ENCODE measurements at places on chromosomes 12 and 14.

- DNase-seq: no peak
Observed at GRCh38 chr14:98069712-98070171, 1202.3 kb downstream of the BCL11B start.

DNA sequence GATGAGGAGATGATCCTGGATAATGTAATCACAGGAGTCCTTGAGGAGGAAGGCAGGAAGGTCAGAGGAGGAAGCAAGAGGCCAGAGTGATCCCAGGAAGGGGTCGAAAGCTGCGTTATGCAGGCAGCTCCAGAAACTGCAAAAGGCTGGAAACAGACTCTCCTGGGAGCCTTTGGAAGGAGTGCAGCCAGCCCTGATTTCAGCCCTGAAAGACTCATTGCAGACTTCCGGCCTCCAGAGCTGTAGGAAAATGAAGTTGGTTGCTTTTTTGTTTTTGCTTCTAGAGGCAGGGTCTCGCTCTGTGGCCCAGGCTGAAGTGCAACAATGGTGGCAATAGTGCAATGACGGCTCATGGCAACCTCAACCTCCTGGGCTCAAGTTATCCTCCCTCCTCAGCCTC, 44.6 kb upstream of the FZD10 start:
- no peak for DNase-seq

DNA sequence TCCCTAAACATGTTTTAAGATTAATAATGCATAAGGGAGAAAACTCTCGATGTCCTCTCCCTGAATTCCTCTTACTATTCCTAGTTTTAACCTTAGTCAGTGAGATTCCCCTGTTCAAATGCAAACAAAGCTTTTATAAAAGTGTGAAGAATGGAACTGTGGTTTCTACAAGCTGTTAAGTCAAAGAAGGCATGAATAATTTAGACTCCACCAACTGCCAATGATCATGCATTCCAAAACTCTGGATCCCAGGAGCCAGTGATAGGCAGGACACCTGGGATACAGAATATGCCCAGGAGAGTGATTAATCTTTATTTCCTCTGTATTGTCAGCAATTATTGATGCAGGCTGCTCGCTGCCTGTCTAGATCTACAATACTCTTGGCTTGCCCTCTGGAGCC, 190.3 kb upstream of the ATF7IP start:
- no peak for DNase-seq

- no peak for DNase-seq
Observed at GRCh38 chr14:92649934-92650545, 98.4 kb downstream of the LGMN start.

DNA sequence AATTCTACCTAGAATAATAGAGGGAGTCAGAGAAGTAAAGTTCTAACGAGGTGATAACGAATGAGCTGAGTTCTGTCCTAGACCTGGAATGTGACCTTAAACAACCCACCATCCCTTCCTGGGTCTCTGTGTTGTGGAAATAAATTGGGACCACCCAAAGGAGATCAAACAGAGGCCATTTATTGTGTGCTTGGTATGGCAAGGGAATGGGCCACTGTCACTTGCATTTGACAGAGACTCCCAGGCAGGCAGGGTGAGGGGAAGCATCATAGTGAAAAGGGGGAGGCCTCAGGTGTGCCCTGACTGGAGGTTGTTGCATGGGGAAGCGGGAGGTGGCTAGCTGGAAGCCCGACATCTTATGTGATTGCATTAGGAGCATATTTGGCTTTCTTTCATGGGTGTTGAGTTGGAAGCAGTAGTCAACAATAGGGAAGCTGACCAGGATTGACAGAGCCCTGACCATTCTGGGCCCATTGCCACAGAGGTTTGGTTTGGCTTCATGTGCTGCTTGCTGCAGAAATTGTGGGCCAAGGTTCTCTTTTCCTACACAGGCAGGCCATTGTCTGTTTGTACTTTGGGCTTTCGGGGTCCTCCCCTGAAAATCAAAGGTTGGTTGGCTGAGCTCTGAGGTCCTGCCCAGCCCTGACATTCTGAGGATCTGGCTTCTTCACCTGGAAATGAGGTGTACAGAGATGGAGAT, 17.6 kb upstream of the FAM181A start:
- DNase-seq: no peak

GRCh38 chr12:18382236-18382885, 121.0 kb downstream of the PIK3C2G start:
- no peak for DNase-seq

- no peak for DNase-seq
Observed at GRCh38 chr14:72598306-72598705, 295.6 kb downstream of the DPF3 start.

- no peak for DNase-seq
Observed at GRCh38 chr14:75877292-75877691, 104.5 kb downstream of the TGFB3 start.

- peak; percentile 31 for DNase-seq
Observed at GRCh38 chr12:67222302-67222701, 46.9 kb upstream of the CAND1 start.

DNA sequence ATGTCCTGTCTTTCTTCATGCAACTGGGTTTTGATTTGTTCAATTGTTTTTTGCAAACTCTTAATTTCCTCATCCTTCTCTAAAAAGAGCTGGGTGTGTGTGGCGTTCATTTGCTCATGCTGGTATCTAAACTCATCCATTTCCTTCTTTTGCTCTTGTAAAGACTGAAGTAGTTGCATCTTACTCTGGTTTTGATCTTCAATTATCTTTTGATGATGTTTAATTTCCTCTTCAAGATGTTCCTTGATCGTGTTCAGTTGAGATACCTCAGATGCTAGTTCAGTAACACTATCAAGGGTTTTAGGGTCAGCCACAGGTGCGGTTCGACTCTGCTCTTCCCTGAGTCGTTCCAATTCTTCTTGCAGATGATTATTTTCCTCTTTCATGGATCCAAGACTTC, 34.8 kb downstream of the TRIP11 start:
- no peak for DNase-seq

DNA sequence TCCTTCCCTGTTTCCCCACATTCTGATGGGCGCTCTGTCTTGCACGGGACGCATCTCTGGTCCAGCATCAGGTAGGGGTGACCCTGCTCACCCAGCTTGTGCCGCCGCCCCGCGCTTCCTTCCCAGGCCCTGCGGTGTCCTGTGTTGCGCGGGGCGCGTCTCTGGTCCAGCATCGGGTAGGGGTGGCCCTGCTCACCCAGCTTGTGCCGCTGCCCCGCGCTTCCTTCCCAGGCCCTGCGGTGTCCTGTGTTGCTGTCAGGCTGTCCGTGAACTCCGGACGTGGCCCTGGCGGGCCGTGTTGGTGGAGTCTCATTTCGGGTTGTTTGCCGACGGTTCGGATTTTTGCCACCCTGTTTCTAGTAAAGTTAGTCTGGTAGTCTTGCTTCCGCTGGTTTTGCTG, 6.8 kb downstream of the FBRSL1 start:
- DNase-seq: no peak

DNA sequence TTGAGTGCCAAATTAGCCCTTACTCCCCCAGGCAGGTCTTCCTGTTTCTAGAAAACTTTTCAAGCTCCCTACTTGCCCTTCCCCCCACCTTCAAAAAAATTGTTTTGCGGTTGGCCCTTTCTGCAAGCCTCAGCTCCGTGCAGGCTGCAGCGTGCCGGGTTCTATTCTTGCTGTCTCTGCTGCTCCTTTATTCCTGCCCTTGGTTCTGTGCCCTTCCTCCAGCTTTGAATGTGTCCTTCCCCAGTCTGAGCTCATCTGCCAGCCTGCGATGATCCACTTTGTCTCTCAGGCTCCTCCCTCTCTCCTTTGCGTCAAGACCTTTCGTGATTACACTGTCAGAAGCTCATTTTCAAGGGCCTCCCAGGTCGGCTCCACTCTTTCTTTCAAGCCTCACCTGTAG, 98.6 kb downstream of the IRF2BPL start:
- no peak for DNase-seq

DNA sequence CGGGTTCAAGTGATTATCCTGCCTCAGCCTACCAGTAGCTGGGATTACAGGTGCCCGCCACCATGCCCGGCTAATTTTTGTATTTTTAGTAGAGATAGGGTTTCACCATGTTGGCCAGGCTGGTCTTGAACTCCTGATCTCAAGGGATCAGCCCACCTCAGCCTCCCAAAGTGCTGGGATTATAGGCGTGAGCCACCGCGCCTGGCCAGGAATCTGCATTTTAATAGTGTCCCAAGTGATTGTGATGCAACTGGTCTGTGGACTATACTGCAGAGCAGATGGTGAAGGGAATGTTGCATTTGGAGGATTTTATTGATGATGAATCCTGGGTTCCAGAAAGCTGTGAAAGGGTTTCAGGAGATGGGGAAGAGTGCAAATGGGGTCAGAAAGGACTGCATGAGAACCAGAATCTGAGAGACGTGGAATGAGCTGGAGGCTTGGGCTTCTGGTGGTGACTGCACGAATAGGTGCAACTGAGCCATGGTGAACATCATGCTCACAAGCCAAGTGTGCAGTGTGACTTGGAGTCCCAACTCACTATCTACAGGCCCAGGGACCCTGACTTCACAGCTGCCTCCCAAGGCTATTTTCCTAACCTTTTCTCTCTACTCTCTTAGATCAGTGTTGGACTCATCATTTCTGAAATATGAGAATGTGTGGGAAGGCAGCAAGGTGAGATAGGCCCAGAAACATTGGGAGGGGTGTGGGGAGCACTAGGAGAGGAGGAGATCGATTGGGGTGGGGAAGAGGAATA, 4.5 kb downstream of the RPS26 start:
- no peak for DNase-seq

Measured in HEK293T (cell line).